ENCODE measurements at places on chromosomes 16 and 17.

DNA sequence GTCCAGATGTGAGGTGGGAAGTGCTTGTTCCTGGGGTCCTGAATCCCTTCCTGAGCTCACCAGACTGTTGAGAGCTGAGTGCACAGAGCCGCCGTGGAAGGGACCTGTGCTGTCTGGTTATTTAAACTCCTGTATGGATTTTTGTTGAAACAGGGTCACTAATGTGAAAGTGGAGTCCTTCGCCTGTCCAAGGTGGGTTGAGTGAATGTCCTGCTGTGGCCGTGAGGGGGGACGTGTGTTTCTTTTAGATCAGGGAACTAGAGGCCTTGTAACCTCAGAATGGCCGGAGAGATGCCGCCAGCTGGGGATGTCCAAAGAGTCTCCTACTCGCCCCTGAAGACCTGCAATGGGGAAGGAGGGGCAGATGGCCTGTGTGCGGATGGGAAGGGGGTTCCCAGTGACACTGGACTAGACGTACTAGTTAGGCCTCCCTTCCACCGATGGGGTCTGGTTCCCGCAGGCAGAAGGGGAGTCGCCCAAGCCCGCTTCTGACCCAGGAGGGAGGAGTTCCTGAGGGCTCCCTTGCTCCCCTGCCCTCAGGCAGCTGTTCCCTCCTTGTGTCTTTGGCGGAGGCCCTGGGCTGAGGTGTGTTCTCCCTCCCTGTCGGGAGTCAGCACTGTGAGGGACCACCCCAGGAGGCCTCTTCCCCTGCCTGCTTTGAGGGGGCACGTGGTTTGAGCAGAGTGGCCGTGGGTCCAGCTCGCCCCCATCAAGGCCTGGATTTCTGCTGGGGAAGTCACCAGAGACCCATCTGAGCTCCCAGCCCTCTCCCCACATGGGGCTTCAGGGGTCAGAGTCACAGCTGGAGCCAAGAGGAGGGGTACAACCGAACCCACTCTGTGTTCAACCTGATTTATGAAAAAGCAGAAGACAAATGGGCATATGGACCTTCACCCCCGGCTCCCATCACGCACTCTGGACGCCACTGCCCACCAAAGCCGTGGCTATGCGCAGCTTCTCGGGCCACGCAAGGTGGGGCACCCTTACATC, 30.9 kb downstream of the OR1D5 start:
- no peak for ATAC-seq

GRCh38 chr16:69890114-69890891, 60.8 kb upstream of the CLEC18A start:
- peak; percentile 62 for ATAC-seq

DNA sequence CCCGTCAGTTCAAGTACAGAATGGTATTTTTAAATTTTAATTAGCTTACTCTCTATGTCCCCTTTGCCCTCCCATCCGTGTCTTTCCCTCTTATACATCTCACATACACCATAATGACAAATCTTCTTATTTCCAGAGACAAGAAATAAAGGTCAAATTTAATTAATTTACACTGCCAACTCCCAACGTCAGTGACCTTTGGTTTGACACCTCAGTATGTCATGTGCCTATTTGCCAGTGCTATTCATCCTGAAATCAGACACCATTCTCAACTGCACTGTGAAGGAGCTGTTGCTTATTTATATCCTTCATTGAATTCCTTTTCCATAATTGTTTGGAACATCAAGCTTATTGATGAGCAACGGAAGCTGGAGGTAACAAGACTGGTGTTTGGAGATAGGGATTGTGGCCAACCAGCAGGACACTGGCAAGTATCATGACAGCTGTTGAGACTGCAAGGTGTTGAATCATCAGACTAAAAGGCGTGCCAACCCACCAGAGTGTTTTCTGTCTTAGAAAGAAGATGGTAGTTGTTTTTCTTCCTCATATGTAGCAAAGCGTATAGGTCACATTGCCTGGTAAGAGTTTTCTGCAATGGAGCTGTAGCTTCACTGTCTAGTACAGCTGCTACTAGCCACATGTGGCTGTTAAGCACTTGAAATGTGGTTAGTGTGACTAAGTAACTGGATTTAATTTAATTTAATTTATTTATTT, 12.5 kb downstream of the CALCOCO2 start:
- no peak for ATAC-seq

DNA sequence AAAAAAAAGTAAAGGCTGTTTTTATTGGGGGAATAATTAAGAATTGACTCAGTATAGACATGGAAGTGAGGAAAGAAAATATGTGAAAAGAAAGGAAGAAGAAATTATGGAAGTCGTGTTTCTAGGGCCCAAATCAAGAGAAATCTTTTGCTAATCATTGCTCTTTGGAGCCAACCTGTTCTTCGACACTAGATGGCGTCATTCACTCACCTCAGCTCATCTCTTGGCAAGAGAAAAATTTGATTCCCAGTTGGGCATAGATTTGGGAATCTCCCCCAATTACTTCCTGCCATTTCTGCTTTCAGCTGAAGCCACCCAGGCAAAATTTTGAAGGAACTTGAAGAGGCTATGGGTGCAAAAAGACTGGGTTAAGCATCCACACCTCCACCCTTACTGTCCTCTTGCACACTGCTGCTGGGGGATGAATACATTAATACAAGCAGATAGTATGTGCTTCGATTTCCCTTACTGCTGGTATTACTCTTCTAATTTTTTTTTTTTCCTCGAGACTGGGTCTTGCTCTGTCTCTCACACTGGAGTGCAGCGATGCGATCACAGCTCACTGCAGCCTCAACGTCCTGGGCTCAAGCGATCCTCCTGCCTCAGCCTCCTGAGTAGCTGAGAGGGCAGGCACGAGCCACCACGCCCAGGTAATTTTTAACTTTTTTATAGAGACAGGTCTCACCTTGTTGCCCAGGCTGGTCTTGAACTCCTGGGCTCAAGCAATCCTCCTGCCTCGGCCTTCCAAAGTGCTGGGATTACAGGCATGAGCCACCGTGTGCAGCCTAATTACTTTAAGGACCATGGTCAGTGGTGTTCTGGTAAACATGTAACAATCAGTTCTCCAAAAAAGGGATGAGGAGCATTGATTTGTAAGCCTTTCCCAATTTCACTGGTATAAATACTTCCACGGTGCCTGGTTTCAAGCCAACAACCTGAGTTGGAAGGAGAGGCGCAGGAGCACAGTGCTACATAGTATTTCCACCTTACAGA, 13.5 kb downstream of the PSMD7 start:
- ATAC-seq, result peak; percentile 59
